ENCODE measurements at places on chromosomes 1 and 21.

- no peak for DNase-seq
These were observed 195.0 kb downstream of the KCNK2 start for GRCh38 chr1:215277532-215277931.

DNA sequence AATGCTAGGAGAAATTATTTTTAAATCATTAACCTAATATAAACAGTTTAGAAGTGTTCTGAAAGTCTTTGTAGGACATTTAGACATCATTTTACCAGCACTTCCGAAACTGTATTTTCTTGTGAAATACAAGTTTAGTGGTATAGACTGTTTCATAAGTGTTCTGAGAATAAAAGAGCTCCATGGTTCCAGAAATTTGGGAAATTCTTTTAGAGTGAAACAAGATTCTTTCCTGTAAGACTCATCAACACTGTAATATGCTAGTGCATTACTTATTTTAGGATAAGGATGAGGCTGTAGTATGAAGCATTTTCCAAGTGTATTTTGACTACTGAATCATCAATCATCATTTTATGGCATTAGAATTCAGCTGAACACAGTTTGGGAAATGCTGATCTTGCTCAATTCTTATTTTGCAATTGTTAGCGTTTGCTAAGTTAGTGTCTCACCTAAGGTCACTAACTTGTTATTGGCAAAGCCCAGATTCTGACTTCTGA lies 73.4 kb downstream of the CEP350 start:
- no peak for DNase-seq

GRCh38 chr21:38721958-38722357 lies 83.8 kb upstream of the ETS2 start:
- DNase-seq, result no peak

DNA sequence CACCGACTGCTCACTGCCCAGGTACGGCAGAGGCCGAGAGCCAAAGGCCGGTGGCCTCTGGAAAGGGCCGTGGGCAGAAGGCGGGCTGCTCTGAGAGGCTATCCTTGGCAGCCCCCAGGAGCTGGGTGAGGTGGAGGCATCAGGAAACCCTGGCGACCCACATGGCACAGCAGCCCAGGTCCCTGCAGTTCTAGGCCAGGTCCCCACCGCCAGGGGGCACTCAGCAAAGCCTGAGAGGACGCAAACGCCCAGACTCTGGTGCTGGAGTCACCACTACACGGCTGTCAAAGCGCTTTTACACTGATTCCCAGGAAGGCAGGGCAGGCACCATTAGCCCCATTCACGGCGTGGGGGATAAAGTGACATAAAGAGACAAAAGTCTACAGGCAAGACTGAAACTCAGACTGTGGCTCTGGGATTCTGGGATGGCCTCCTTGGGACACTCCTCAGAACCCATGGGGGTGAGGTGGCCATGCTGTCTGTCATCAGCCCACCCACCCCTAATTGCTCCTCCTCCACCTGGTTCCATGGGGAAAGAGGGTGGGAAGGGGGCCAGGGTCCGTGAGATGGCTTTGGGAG lies 4.9 kb downstream of the PLEKHG5 start:
- peak; percentile 95 for DNase-seq

GRCh38 chr1:27301582-27302199 lies 20.3 kb upstream of the TMEM222 start:
- peak; percentile 52 for DNase-seq

GRCh38 chr1:8701794-8702471 lies 115.5 kb downstream of the RERE start:
- no peak for DNase-seq

DNA sequence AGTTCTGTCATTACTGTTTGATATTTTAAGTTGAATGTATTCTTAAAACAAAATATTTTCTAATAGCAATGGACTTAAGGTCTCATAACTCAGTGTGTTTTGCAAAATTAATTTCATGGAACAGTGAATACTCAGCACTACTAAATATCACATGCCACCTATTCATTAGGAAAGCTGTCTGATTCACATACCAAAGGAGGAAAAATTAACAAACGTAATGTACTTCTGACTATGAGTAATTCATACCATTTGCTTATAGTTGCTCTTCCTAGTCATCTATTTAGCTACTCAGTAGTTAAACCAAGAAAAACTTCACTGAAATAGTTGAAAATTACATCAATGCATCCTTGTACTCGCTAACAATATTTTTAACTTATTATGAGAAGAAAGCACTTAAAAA lies 35.2 kb downstream of the TP53BP2 start:
- DNase-seq, result no peak

DNA sequence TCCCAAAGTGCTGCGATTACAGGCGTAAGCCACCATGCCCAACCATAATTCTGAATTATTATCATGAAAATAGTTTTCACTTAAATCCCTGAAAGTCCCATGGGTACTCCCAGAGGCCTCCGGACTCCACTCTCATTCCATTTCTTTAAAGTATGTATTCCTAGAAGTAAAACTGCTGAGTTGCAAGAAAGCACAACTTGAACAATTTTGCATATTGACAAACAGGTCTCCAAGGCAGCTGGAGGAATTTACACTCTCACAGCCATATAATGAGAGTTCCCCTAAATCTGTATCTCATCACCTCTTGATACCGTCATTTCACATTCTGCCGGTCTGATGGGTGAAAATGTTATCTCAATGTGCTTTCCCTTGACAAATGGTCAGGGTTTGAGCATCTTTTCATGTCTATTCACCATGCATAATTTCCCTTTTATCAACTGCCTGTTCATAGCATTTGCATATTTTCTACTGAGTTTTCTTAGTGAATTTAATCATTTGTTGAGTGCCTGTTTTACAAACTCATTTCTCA lies 129.4 kb downstream of the SMYD3 start:
- DNase-seq, result no peak

DNA sequence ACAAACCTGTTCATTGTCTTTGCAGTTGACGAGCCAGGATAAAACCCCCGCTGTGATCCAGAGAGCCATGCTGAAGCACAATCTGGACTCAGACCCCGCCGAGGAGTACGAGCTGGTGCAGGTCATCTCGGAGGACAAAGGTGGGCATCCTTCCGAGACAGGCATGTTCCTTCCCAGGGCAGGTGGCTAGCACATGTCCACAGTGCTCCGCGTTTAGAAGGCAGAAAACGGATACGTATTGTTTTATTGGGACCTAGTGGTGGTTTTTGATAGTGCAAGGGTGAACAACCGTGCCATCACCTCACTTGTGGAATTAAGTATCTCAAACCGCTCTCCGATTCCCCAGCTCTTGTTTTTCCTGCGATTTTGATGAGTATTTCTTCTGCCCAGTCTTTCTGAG lies 115.3 kb downstream of the COLGALT2 start:
- no peak for DNase-seq

GRCh38 chr1:153544453-153545066 lies 1.0 kb downstream of the S100A4 start:
- DNase-seq, result no peak

DNA sequence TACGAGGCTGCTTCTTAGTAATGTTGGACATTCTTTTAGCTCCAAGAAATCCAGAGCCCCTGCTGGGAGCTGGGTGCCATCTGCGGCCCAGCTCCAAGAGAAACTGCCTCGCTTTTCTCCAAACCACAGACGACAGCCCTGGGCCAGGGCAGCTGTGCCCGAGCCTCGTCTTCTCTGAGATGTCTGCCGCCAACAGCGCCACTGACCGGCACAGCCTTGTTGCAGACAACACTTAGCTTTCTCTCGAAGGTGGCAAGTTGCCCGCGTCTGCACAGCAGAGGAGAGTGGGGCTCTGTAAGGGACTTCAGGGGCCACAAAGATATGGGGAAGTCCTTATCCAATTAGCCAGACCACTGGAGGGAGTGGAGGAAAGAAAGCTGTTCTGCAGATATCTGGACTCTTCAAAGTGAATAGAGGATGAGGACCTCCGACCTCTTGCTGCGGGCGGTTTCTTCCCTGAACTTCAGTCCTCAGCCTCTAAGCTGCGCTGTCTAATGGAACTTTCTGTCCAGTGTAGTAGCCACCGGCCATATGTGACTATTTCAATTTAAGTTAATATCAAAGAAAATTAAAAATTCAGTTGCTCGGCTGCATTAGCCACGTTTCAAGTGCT lies 63.9 kb upstream of the DISP3 start:
- no peak for DNase-seq

GRCh38 chr1:89962024-89962741 lies 32.7 kb upstream of the ZNF326 start:
- no peak for DNase-seq

- DNase-seq, result no peak
These were observed 97.8 kb downstream of the BEND5 start for GRCh38 chr1:48678710-48679505.

DNA sequence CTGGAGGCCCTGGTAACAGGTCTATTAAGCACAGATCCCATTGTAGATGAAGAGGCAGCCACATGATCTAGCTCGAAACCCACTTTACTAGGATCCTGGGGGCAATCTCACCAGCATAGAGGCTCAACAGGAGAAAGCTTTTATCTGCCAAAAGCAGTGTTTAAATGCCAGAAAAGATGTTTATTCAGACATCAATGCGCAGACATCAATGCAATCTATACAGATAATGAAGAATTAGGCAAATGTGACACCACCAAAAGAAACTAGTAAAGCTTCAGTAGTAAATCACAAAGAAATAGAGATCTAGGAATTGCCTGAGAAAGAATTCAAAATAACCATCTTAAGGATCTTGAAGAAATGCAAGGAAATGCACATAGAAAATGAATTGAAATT lies 32.5 kb downstream of the OR6Y1 start:
- no peak for DNase-seq

DNA sequence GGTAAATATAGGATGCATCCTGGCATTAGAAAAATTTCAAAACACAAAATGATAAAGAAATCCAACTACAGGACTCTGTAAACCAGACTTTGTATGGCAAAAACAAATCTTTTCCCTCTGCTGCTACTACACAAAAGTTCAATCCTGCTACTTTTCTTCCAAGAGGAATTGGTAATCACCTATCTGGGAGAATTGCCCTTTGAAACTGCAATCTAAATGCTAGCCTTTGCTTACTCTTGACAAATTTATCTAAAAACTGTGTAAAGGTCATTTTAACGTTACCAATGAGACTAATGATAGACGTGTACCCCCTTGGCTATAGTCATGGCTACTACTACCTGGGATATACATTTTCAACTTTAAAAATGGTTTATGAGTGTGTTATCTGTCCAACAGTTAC lies 837.9 kb upstream of the CXADR start:
- DNase-seq, result no peak

- DNase-seq, result peak; percentile 43
These were observed 13.9 kb upstream of the COL18A1 start for GRCh38 chr21:45390831-45391742.

- DNase-seq, result peak; percentile 53
These were observed 125.3 kb downstream of the TRABD2B start for GRCh38 chr1:47871799-47872353.

DNA sequence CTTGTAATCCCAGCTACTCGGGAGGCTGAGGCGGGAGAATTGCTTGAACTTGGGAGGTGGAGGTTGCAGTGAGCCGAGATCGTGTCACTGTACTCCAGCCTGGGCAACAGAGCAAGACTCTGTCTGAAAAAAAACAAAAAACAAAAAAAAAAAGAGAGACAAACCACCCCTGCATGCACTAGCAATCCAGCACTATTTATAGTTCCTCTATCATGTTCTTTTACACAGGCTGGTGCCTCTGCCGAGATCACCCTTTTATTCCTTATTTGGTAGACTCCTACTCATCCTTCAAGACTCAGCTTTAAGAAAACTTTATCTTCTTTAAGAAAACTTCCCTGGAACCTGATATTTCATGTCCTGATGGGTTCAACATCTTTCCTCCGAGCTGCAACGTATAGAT lies 10.8 kb downstream of the FMO5 start:
- DNase-seq, result no peak

- DNase-seq, result no peak
These were observed 159.8 kb downstream of the TGFBR3 start for GRCh38 chr1:91725989-91726721.

- no peak for DNase-seq
These were observed 176.8 kb downstream of the ATP6V1G3 start for GRCh38 chr1:198363625-198364151.

GRCh38 chr1:201791779-201792173 lies 37.2 kb upstream of the IPO9 start:
- no peak for DNase-seq

DNA sequence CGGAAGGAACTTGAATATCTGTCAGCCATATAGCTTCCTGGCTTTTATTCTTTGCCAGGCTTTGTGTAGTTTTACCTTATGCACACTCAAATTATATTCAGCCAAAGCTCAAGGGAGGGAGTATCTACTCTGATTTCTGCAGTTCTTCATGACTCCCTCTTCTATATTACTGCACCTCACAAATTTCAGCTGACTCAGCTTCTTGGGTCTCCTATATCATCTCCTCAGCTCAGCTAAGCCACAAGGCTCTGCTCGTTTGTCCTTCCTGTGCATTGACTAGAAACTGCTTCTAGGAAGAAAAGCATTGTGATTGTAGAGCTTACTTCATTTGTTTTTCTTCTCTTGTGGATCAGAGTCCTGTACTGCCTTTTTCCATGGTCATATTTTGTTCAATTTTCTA lies 37.4 kb downstream of the BTBD8 start:
- no peak for DNase-seq

DNA sequence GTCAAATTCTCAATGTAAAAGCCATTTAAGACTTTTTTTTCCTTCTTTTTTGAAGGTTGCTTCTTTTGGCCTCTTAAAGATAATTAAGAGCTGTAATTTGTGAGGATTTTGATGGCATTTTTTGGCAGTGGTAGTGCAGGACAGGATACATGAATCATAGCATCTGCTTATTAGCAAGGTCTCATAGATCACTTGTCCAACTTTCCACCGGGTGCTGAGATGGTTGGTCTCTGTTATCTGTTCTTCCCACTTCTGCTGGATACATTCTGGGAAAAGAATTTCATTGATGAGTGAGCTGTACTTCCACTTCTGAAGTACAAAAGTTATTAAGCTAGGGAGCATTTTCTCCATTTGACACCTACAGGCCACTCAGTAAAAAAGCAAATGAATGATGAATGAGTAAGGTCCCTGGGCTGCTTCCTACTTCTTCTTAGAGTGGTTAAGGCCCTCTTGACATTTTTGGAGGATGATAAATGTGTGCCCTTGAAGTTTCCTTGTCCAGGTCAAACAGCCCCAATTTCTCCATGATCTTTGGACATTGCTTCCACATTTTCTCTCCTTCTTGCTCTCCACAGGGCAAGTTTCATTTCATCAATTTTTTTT lies 100.6 kb downstream of the ROR1 start:
- no peak for DNase-seq

GRCh38 chr1:76615253-76616035 lies 251.8 kb upstream of the ST6GALNAC5 start:
- DNase-seq, result no peak

GRCh38 chr21:38440746-38441145 lies 57.5 kb downstream of the ERG start:
- DNase-seq, result no peak

- DNase-seq, result no peak
These were observed 29.9 kb upstream of the PLEKHM2 start for GRCh38 chr1:15654091-15654690.

DNA sequence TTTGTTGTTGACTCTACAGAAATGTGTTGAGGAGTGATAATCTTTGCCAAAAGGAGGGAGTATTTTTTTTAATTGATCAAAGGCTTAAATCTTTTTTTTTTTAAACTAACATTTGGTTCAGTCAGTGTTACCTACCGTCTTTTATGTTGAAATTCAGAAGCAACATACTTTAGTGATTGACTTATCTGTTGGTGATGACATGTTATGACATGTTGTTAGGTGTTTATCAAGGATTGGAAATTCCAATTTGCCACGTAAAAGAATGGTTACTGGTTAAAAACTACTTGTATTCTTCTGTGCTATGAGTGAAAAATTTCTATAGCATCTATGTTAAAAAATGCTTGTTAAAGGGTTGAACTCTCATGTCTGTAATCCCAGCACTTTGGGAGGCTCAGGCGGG lies 61.2 kb downstream of the DNM3 start:
- no peak for DNase-seq
